ENCODE measurements at places on chromosomes 12 and 14. TPM values are rescaled to one million over a fixed set of nuclear protein-coding genes. Genes with fewer than 3 reads are reported as not detected.

DNA sequence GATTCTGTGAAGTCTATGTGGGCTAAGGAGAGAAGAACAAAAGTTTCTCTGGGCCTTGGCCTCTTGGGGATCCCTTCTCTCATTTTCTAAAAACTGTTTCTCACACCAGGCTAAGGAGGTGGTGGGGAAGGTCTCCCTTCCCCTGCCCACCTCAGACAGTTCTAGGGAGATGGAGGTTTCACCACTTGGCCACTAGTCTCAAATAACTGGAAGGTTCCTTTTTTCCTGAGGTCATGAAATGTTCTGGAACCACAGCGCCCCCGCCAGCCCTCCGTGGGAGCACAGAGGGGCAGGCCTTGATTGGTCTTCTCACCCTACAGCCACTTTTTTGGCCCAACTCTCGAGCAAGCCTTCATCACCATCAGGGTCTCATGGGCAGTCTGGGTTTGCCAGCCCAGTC lies 12.6 kb downstream of the C12orf43 start:
- DNase-seq, result no peak
- H3K27me3 ChIP-seq, result no peaks in the 10 kb centered on the region
- no peak overlapping the region for H3K4me3 ChIP-seq
- H3K36me3 ChIP-seq, result peaks cover 24% of the 10 kb centered on the region
- H3K27ac ChIP-seq, result no peak overlapping the region
- H3K4me1 ChIP-seq, result peaks cover 3% of the 10 kb centered on the region

- no peak for DNase-seq
- no peaks in the 10 kb centered on the region for H3K36me3 ChIP-seq
- peaks cover 13% of the 10 kb centered on the region for H3K27me3 ChIP-seq
- H3K27ac ChIP-seq, result no peak overlapping the region
- H3K4me3 ChIP-seq, result no peak overlapping the region
Observed at GRCh38 chr12:94207849-94208621, 59.7 kb downstream of the PLXNC1 start.

- DNase-seq, result no peak
- H3K27ac ChIP-seq, result no peak overlapping the region
- H3K36me3 ChIP-seq, result no peaks in the 10 kb centered on the region
- no peaks in the 10 kb centered on the region for H3K4me1 ChIP-seq
- H3K27me3 ChIP-seq, result no peaks in the 10 kb centered on the region
Observed at GRCh38 chr12:68291396-68292036, 38.1 kb upstream of the IL22 start.

CPNE6 gene
- not detected for total RNA-seq

- H3K4me1 ChIP-seq, result no peaks in the 10 kb centered on the region
- H3K36me3 ChIP-seq, result peaks cover 11% of the 10 kb centered on the region
- no peak overlapping the region for H3K4me3 ChIP-seq
- H3K27me3 ChIP-seq, result no peaks in the 10 kb centered on the region
- no peak for DNase-seq
Observed at GRCh38 chr14:95471476-95471875, 45.0 kb downstream of the SYNE3 start.

- H3K36me3 ChIP-seq, result no peaks in the 10 kb centered on the region
- no peaks in the 10 kb centered on the region for H3K27me3 ChIP-seq
- DNase-seq, result no peak
- H3K27ac ChIP-seq, result no peak overlapping the region
Observed at GRCh38 chr12:67804168-67804567, 155.6 kb downstream of the DYRK2 start.
